ENCODE measurements at places on chromosomes 4 and X.
A peak's percentile ranks its signal among the peaks of the same experiment; 100 is the strongest.

- no peak for DNase-seq
These were observed 1.6 kb downstream of the TMEM187 start for GRCh38 chrX:153974003-153974725.

DNA sequence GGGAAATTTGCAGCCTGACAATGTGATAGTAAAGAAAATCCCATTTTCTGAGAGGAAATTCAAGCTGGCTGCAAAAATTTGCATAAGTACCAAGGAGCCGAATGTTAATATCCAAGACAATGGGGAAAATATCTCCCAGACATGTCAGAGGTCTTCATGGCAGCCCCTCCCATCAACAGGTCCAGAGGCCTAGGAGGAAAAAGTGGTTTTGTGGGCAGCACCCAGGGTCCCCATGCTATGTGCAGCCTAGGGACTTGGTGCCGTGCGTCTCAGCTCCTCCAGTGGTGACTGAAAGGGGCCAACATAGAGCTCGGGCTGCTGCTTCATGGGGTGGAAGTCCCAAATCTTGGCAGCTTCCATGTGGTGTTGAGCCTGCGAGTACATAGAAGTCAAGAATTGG, 6.3 kb upstream of the UGDH start:
- DNase-seq = no peak

GRCh38 chr4:107823870-107824349, 822 bp upstream of the SGMS2 start:
- no peak for DNase-seq

DNA sequence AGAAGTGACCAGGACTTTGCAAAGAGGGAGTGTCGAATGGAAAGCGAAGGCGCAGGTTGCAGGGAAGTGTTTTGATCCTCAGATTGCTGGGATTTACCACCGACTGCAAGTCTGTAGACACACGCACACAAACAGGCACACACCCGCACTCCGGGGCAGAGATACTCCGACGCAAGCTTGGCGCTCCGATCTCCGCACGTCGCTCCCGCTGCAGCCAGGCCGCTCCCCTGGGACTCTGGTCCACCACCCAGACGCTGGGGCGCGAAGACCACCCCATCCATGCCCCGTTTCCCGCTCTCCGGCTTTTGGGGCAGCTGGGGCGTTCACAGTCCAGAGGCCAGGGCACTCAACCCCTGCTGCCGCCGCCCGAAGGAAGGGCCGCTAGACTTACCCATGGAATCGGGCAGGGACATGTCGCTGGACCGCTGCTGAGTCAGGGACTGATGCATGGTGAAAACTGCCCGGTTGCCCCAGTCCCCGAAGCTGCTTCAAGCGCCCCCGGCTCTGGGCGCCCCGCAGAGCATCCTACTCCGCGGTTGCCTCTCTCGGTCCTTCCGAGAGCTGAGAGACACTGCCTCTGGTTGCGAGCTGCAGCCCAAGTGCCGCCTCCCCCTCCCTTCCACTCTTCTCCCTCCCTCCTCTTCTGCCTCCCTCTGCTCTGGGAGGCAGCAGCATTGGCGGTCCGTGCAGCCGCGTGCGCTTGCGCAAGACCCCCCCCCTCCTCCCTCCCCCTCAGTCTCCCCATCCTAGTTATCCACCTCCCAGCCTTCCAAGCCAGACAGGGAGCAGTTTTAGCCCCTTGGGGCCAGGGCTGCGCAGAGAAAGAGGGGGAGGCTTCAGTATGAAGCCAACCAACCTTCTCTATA, at the start of gene TMEM255A:
Gene TMEM255A (minus strand): TSS at position 601 of the 866 bp plus-strand sequence. CDS start 152 bp downstream, at position 449.
- no peak for DNase-seq

DNA sequence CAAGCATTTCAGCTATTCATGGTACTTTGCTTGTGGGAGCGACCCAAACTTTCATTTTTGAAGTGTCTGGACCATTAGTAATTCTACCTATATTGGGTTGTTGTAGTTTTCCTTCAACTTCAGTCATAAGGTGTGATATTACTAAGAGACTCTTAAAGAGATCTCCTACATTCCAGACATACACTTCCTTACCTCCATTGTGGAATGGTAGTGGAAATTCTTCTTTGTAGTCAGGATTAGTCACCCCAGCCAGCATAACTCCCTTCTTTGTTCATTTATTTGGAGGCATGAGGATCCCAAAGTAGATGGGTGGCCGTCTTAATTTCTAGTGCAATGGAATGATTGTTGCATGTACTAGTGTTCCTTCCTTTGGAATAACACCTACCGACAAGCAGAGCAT, 991.4 kb downstream of the ARAP2 start:
- no peak for DNase-seq

- DNase-seq = no peak
These were observed 164.6 kb downstream of the BANK1 start for GRCh38 chr4:101954975-101955678.

- no peak for DNase-seq
These were observed 11.5 kb upstream of the TMEM31 start for GRCh38 chrX:103699243-103699642.

DNA sequence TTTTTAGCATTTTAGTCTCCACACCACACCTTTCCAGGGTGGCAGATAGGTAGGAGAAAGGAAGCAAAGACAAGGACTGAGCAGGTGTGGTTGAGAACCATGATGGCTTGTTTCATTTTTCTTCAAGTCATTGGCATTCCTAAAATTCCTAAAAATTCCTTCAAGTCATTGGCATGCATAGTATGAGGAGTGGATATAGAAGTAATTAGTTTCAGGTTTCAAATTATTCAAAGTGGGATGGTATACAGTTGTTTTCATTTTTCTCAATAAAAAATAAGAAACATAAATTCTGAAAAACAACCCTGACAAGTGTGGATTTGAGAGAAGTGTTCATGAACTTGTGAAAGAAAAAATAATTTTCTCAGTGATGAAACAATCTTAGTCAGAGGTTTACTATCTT, 22.3 kb upstream of the HERC3 start:
- peak; percentile 31 for DNase-seq
